ENCODE measurements at places on chromosomes 3 and 15.

DNA sequence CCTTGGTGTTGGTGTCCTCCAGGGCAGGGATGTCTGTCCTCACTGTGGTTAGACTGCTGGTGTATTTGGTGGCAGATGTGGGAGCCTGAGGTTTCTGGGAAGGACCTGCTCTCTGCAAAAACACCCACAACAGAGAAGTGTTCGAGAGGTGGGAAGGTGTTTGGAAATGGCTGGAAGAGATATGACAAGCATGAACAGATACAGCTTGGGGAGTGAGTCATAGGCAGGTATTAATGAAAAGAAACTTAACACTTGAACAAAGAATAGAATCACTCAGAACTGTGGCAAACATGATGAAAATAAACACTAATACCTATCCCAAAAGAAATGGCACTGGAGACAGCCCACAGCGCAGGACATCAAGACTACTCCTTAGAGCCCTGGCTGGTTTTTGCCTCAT, 192.4 kb upstream of the RORA start:
- no peak for DNase-seq

DNA sequence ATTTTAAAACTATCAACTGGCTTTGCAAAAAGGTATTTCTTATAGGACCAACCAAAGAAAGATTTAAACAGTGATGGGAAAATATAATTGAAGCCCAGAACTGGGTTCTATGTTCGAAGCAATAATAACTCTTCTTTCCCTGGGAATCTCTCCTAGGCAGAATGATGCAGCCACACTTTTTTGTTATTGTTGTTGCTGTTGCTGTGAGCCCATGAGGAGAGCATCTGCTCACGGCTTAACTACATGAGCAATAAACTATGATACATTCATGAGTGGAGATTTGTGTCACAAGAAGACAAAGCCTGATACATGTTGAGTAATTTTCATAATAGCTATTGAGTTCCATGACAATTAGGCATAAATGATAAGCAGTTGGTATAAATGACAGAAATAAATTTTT, 80.5 kb downstream of the CRTC3 start:
- no peak for DNase-seq

DNA sequence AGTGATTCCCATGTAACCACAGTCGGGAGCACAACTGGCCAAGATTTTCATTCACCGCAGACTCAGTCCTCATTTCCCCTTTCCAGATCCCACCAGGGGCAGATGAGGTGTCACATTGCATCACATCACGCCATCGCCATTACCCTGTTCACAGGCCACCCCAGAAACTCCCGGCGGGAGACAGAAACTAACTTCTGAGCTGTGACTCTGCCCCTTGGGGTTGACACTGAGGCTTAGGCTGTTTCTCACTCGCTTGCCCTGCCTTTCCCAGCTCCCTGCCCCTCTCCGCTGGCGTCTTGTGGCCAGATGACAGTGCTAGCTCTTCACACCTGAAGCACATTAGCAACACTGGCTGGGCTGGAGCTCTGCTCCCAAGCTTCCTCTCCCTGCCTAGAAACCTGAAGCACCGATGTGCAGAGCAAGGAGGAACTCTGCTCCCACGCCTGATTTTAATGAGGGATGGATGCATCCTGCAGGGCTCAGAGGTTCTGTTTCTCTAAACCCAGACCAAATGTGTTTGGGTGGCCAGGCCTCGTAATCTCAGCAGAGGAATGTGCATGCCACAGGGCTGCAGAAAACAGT, 88.8 kb upstream of the CTDSPL start:
- DNase-seq, result no peak

GRCh38 chr15:69562116-69562515, 109.5 kb downstream of the RPLP1 start:
- DNase-seq, result no peak

GRCh38 chr3:171792531-171792930, 17.8 kb downstream of the PLD1 start:
- DNase-seq, result no peak

DNA sequence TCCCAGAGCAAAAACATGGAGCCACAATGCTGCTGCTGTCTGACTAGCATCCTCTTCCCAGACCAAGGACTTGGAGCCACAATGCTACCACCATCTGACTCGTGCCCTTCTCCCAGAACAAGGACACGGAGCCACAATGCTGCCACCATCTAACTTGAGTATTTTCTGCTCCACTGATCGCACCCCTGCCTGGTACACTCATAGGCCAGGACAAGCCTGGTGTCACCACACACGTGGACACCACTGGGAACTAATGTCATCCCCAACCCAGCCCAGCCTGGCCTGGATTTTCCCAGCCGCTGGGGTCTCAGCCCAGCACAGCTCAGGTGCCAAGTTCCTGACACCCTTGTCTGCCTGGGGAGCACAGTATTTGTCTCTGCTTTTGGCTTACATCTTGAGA, 52.7 kb upstream of the GRIP2 start:
- no peak for DNase-seq

DNA sequence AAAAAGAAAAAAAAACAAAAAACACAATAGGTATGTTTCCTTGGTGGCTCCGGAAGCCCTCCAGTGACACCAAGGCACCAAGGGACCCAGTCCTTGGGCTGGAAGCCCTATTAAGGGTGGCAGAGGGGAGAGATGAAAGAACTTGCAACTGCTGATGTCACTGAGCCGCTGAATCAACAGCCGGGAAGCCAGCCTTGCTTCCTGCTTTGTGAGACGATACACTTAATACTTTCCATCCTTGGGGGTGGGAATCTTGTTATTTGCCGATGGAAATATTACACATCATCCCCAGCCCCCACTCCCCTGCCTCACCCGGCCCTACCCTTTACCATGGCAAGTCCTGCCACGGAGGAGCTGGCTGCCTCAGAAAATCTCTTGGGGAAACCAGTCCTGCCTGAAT, 5.6 kb upstream of the ISLR2 start:
- DNase-seq, result no peak

- DNase-seq, result no peak
Measured at GRCh38 chr3:45143673-45144671, 2.2 kb downstream of the CDCP1 start.

DNA sequence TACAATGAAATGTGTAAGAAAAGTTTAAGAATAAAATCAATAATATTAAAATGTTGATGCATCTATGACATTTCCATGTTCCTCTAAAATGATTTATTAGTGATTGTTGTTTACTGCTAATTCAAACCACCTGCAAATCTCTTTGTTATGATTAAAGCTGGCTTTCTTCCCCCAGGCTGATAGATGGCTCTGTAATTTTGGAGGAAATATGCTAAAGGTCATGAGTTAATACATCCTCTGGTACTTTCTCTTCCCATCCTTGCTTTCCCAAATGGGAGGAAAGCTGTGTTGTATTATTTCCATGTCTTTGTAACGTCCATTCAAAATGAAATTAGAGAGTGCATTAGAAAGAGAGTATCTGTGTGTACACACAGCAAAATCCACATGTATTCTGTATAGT, 139.5 kb upstream of the TMCO5A start:
- DNase-seq, result no peak

DNA sequence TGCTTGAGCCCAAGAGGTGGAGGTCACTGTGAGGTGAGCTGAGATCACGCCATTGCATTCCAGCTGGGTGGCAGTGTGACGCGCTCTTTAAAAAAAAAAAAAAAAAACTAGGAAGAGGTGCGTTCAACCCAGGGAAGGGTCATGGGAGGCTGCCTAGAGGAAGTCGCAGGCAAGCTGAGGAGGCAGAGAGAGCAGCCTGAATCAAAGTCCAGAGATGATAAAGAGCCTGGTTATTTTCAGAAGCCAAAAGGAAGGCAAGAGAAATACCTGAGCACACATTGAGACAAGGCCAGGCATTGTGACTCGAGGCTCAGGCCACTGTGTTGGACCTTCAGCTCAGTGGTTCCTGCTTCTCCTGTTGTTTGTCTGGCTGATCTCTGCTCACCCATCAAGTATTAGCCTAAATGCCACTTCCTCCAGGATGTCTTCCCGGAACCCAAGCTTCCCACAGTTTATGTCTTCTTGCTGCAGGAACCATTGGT, 16.1 kb upstream of the GCNT3 start:
- DNase-seq, result no peak

DNA sequence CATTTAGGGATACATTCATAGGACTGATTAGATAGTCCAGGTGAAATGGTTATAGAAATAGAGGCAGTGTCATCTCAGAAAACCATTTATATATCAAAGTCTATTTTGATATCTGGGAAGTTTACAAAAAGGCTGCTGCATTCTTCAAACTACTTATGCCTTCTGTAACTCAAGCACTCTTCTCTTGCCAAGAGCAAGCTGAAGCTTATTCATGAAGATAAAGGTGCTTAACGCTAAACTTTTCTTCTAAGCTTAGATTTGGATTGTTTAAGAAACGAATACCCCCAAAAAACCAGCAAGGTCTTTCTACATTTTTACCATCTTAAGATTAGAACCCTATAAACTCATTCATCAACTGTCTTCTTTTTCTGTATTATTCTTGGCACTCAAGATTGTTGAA, 23.3 kb upstream of the USF3 start:
- DNase-seq, result no peak

DNA sequence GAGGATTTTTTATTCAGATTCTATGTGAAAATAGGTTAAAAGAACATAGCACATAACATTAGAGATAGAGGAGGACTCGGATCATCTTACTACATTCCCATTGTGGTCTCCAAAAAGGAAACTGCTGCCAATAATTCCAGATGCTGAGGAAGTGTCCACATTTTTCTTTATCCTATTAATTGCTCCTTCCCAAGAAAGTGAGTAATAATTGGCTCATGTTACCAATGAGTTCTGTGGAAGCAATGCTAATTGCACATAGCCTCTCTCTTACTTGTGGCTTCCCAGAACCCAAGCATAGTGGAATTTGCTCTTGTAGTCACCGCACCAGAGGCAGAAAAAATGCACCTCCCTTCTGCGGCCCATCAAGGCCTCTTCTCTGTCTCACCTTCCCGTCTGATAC, 208.4 kb downstream of the PLOD2 start:
- no peak for DNase-seq

GRCh38 chr15:78208887-78209645, 25.3 kb downstream of the ACSBG1 start:
- no peak for DNase-seq

GRCh38 chr3:57544181-57545125, at the start of gene DNAH12:
Gene DNAH12, minus strand, starts transcription at chr3:57544344. Its CDS starts 1,474 bp downstream, at chr3:57542870.
- DNase-seq, result no peak

DNA sequence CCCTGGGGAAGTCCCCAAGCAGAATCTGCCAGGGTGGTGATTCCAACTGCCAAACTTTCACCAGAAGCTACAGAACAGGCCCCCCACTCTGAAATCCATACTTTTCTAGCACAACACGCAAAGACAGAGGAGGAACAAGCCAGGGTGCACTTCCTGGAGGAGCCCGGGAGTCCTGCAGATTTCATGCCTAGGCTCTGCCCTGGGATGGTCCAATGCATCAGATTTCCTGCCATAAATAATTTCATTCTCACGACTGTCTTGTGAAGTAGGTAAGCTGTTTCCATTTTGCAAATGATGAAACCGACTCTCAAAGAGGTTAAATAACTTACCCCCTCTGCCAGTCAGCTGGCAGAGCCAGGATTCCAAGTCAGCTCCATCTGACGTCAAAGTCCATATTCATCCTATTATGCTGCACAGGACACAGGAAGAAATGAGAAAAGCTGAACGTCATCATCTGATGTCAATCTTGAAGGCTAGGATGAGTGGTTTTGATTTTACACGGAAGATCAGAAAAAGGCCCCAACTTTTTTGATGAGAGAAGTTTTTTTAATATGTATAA, 134.8 kb upstream of the IGF1R start:
- no peak for DNase-seq

DNA sequence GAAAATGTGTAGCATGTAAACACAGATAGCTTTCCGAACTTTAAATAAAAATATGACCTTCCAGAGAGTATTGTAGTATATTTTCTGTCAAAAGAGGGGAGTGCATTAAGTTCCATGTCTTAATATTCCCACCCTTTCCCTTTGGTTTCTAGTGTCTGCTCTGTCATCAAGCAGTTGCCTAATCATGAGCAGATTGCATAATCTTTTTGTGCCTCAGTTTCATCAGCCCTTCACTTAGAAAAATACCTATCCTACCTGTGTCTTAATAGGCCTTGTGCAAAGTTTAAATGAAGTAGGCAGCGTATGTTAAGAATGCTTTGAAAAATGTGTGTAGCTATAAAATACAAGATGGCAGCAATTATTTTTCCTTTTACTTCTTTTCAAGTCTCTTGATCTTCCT, 52.8 kb downstream of the CALML4 start:
- DNase-seq, result no peak

- no peak for DNase-seq
Measured at GRCh38 chr3:126415661-126416591, 21.2 kb downstream of the CFAP100 start.

DNA sequence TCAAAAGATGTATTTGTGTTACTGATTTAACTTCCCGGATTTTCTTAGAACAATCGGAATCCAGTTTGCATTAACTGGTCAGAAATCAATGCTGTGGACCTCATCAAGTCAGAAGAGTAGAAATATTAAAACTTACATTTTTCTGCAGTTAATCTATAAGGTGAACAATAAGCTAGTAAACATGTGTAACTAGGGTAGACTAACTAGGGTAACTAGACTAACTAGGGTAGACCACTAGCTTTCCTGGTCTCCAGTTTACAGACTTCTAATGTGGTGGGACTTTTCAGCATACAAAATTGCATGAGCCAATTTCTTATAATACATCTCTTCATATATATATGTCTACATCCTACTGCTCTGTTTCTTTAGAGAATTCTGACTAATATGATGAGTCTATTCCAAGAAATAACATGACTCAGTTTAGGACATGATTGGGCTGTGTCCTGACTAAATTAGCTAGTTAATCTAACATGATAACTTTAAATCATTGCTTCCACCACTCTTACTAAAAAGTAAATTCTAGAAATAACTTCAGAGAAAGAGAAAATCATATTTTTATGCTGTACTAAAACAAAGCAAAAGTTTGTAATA, 5.3 kb downstream of the PLSCR2 start:
- DNase-seq, result no peak

- DNase-seq, result no peak
Measured at GRCh38 chr15:85276921-85277320, 103.5 kb upstream of the AKAP13 start.

GRCh38 chr3:130711565-130712324, 34.9 kb downstream of the PIK3R4 start:
- no peak for DNase-seq

GRCh38 chr3:8200996-8201395, 300.6 kb upstream of the LMCD1 start:
- DNase-seq, result no peak

DNA sequence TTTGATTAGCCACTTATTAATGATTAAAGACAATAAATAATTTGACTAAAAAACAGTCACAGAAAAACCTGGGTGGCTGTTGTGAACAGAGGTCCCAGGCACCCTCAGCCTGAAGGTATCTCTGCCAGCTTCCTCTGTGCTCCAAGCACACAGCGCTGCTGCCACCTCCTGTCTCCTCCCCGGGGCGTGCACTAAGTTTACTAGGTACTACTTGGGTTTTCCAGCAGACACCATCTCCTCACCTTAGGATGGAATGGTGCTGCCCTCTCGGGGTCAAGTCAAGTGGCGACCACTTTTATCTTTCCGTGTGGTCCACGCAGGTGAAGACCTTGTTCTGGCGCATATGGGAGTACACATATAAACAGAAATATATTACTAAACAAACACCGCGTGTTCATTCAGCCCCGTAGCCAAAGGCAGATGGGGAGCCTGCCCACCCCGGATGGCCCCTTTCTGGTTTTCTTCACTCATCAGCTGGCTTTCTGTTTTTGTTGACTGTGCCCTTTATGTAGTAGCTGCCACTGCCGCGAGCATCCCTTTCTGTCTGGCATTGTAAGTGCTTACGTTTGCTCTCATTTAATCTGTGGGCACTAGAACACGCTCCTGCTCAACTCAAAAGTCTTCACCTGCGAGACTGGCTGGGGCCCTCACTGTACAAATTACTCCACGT, 128.0 kb downstream of the LRIG1 start:
- no peak for DNase-seq

GRCh38 chr3:9087831-9088413, 124.7 kb upstream of the RAD18 start:
- DNase-seq, result no peak
